ENCODE measurements at places on chromosomes 2 and 18. TPM values are rescaled to one million over a fixed set of nuclear protein-coding genes. Genes with fewer than 3 reads are reported as not detected.
A peak's percentile ranks its signal among the peaks of the same experiment; 100 is the strongest.

- no peaks in the 10 kb centered on the region for H3K4me1 ChIP-seq
- no peak overlapping the region for H3K27ac ChIP-seq
- no peak overlapping the region for H3K4me3 ChIP-seq
- no peaks in the 10 kb centered on the region for H3K27me3 ChIP-seq
- H3K36me3 ChIP-seq: no peaks in the 10 kb centered on the region
These were observed 32.3 kb upstream of the OLA1 start for GRCh38 chr2:174280596-174280995.

DNA sequence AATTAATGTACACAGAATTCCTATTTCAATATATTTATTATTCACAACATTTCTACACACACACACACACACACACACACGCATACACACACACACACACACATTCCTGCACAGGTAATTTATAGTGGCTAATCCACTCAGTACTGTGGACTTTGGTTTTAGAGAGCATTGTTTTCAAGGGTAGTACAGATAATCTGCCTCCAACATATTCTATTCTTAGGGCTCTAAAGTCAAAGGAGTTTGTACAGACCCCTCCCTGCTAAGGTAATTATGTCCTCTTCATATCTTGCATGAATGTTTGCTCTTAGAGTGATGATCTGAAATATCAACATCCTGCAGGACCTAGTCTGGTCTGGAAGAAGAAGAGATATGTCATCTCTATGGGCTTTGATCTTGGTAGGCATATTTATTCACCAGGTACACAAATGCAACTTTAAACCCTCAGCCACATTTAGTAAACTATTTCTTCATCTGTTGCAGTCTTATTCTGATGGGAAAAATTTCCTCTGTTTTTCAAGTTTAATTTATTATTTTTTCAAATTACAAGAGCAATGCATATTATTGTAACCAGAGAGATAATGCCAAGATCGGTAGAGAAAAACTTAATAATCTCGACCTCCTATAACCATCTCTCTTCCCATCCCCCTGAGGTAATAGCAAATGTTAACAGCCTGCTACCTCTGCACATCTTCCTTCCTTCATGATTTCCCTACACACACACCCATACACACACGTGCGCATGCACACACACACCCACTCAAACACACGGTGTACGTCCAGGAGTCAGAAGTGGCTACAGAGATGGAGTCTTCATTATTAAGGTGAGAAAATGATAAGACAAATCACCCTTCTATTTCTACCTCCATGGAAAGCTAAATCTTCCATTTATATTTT lies 18.3 kb upstream of the POLE4 start:
- no peak overlapping the region for H3K4me3 ChIP-seq
- no peak overlapping the region for H3K27ac ChIP-seq
- H3K4me1 ChIP-seq: no peaks in the 10 kb centered on the region
- H3K36me3 ChIP-seq: no peaks in the 10 kb centered on the region
- peak; percentile 83 for DNase-seq

DNA sequence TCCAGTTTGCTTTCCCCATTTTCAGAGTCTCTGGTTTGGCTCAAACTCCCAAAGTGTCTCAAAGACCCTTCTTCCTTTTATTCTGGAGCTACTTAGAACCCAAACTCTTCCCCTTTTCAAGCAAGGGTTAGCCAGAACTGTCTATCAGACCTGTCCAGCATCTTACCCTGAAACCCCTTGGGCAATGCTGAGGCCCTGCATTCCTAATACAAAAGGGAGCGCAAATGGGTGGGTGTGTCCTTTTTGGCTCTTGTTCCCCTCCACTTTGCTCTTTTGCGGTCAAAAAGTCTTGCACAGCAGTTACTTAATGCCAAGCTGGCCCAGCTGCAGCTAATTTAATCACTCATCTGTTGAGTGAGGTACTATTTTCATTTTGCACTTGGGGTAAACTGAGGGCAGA lies 231.2 kb upstream of the FOSL2 start:
- no peak for DNase-seq
- H3K27me3 ChIP-seq: no peaks in the 10 kb centered on the region
- H3K36me3 ChIP-seq: no peaks in the 10 kb centered on the region
- no peak overlapping the region for H3K4me3 ChIP-seq
- peaks cover 25% of the 10 kb centered on the region for H3K4me1 ChIP-seq
- no peak overlapping the region for H3K27ac ChIP-seq

GRCh38 chr2:38528008-38528442 lies 74.7 kb downstream of the HNRNPLL start:
- H3K36me3 ChIP-seq: no peaks in the 10 kb centered on the region
- H3K27ac ChIP-seq: no peak overlapping the region
- H3K4me1 ChIP-seq: no peaks in the 10 kb centered on the region
- peak overlapping the region; percentile 33 for H3K4me3 ChIP-seq
- no peaks in the 10 kb centered on the region for H3K27me3 ChIP-seq

DNA sequence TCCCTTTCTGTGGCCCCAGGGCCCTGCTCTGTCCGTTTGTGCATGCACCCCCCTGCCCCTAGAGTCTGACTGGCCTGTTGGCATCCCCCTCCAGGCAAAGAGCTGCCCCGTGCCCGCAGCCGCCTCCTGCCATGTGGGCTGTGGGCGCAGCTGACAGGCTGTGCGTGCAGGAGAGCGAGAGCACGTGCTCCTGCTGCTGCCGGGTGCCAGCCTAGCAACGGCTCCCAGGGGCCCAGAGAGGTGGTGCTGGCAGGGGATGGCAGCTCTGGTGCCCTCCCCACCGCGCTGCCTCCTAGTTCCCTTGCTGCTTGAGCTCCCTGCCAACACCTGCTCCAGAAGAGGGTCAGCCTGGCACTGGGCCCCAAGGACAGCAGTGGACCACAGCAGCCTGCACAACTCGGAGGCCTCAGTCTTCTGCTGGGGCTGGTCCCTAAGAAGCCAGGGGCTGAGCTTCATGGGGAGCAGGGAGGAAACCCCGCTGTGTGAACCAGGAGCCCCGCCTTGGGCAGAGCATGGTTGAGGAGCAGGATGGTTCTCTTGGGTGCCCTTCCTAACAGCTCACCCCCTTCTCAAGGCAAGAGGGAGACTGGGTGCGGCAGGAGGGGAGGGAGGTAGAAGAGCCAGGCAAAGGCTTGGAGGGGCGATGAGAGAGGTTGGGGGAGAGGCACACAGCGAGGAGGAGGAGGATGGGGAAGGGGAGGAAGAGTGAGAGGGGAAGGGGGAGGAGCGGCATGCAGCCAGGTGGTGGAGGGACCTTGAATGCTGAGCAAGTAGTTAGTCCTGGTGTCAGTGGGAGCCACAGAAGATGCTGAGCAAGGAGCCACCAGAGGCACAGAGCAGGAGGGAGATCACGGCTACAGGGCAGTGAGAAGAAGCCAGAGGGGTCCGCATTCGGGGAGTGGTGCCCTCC lies 23.8 kb upstream of the PTMA start:
- no peak overlapping the region for H3K4me3 ChIP-seq
- DNase-seq: no peak
- H3K4me1 ChIP-seq: peaks cover 19% of the 10 kb centered on the region
- H3K27ac ChIP-seq: no peak overlapping the region
- no peaks in the 10 kb centered on the region for H3K36me3 ChIP-seq

GRCh38 chr18:2417861-2418610 lies 153.3 kb downstream of the METTL4 start:
- no peaks in the 10 kb centered on the region for H3K4me1 ChIP-seq
- H3K36me3 ChIP-seq: no peaks in the 10 kb centered on the region
- no peak overlapping the region for H3K27ac ChIP-seq
- H3K27me3 ChIP-seq: no peaks in the 10 kb centered on the region

GRCh38 chr2:190791347-190791975 lies 89.2 kb upstream of the GLS start:
- DNase-seq: no peak
- no peak overlapping the region for H3K27ac ChIP-seq
- no peaks in the 10 kb centered on the region for H3K4me1 ChIP-seq
- H3K4me3 ChIP-seq: no peak overlapping the region
- no peaks in the 10 kb centered on the region for H3K36me3 ChIP-seq

- DNase-seq: no peak
- H3K27ac ChIP-seq: peak overlapping the region; percentile 70
These were observed 35.1 kb downstream of the REEP1 start for GRCh38 chr2:86302320-86302719.

DNA sequence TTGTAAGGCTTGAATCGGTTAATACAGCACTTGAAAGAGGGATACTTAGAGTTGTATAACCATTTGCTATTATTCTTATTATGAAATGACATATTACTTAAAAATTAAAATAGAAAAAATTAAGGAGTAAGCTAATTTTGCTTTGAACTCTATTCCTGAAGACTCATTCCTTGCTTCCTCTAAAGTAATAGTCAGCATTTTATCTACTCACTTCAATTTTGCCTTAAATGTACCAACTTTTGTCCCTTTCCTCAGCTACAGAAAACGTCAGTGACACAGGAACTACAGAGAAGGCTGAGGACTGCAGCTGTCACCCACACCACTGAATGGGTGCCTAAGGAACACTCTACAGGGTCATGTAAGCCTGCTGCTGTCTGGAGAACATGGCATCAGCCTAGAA lies 80.7 kb upstream of the OSR1 start:
- H3K27me3 ChIP-seq: no peaks in the 10 kb centered on the region
- H3K27ac ChIP-seq: no peak overlapping the region
- no peak for DNase-seq
- H3K4me3 ChIP-seq: no peak overlapping the region

- H3K27ac ChIP-seq: no peak overlapping the region
- H3K4me3 ChIP-seq: no peak overlapping the region
- no peaks in the 10 kb centered on the region for H3K36me3 ChIP-seq
- DNase-seq: no peak
- H3K4me1 ChIP-seq: no peaks in the 10 kb centered on the region
These were observed 37.1 kb upstream of the CSRNP3 start for GRCh38 chr2:165432234-165432966.

DNA sequence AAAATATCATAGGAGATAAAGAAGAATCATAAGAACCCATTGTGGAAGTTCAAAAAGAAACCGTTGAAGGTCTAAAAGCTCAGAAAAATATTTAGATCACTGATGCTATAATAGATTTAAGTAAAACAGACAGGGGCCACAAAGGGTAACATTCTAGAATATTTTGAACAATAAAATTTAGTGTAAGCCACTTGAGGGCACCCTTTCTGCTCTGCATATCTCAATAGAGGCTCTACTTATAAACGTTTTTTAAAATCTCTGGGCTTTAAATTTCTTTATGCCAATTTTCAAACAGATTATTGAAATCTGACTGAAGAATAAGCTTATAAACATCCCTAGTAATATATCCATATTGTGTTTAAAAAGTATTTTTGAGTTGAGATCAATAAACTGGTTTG lies 57.6 kb upstream of the IL1RL1 start:
- no peaks in the 10 kb centered on the region for H3K36me3 ChIP-seq
- peaks cover 6% of the 10 kb centered on the region for H3K4me1 ChIP-seq
- no peaks in the 10 kb centered on the region for H3K27me3 ChIP-seq
- no peak overlapping the region for H3K27ac ChIP-seq
- no peak overlapping the region for H3K4me3 ChIP-seq

GRCh38 chr2:173961346-173961705 lies 3.8 kb downstream of the SP3 start:
- H3K4me3 ChIP-seq: no peak overlapping the region
- no peak for DNase-seq
- no peaks in the 10 kb centered on the region for H3K27me3 ChIP-seq

DNA sequence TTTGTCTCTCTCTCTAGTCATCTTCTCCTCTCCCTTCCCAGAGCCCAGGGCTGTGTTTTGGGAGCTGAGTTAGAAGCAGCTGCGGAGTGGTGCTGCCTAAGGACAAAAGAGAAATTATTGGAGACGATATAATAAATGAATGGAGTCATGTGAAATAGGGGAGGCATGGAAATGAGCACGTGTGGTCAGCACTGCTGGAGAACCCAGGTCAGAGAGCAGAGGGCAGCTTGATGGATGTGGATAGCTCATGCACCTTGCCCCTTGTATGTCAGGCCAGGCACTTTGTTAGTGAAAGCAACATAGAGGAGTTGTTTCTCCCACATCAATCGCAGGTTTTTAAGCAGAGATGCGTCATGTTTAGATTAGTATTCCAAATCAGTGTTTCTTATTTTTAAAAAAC lies 15.7 kb downstream of the TTR start:
- no peaks in the 10 kb centered on the region for H3K36me3 ChIP-seq
- DNase-seq: no peak
- no peaks in the 10 kb centered on the region for H3K4me1 ChIP-seq
- no peaks in the 10 kb centered on the region for H3K27me3 ChIP-seq
- H3K27ac ChIP-seq: no peak overlapping the region

DNA sequence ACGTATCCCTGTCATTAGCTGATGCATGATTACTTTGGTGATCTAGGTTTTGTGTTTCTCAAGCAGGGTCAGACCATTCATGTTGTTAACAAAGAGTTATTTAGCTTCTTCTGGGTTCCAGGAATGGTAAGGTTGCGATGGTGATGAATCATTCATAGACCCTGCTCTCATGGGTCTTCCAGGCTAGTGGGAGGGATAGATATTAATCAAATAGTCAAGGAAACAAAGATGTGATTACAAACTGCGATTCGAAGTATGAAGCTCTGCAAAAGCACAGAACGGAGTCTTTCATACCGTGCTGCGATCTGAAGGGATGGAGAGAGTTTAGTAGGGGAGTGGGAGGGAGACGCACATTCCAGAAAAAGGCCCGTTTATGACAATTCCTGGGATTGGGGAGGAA lies 42.1 kb downstream of the CAVIN2 start:
- no peak overlapping the region for H3K27ac ChIP-seq
- no peaks in the 10 kb centered on the region for H3K4me1 ChIP-seq
- no peak overlapping the region for H3K4me3 ChIP-seq
- no peak for DNase-seq
- H3K36me3 ChIP-seq: no peaks in the 10 kb centered on the region

DNA sequence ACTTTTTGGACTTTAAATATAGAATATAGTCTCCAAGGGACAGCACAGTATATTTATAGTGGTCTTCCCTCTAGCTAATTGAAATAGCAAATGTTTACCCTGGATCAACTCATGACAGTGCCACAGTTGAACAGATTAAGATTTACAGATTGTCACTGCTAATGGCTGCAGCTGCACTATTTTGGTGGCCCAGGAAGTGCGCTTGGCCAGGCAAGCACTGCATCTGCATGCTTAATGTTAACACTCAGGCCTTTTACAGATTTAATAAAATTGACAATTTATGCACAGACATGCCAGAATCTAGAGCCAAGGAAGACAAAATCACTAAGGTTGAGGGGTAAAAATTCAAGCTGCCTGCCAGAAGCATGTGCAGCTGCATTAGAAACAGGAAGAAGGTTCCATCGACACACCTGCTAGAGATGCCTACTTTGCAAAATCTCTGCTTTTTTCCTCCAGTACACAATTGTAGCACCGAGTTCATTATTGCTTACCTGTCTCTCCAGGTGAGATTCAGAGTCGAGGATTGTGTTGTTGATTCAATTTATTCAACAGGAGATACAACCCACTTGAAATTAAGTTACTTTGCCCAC lies 1042.3 kb upstream of the NRXN1 start:
- no peak overlapping the region for H3K4me3 ChIP-seq
- no peak overlapping the region for H3K27ac ChIP-seq
- H3K36me3 ChIP-seq: no peaks in the 10 kb centered on the region

- no peak overlapping the region for H3K4me3 ChIP-seq
- no peaks in the 10 kb centered on the region for H3K4me1 ChIP-seq
- H3K27me3 ChIP-seq: no peaks in the 10 kb centered on the region
- no peak overlapping the region for H3K27ac ChIP-seq
These were observed 28.1 kb upstream of the HTR2B start for GRCh38 chr2:231152800-231153557.

GRCh38 chr2:223079925-223080324 lies 27.9 kb downstream of the KCNE4 start:
- H3K4me1 ChIP-seq: no peaks in the 10 kb centered on the region
- no peaks in the 10 kb centered on the region for H3K36me3 ChIP-seq
- no peaks in the 10 kb centered on the region for H3K27me3 ChIP-seq

Gene SPATA3
- polyA plus RNA-seq: not detected

Gene ABCG8
- 38.9 TPM for polyA plus RNA-seq

Gene CCDC150
- polyA plus RNA-seq: not detected

Gene GPR35
- polyA plus RNA-seq: 367 TPM

Gene NOSTRIN
- 38.4 TPM for polyA plus RNA-seq

Gene GYPC
- polyA plus RNA-seq: 14.5 TPM

All from small intestine (tissue), 16 donors.